ENCODE measurements at places on chromosomes 3 and 15. TPM values are rescaled to one million over a fixed set of nuclear protein-coding genes. Genes with fewer than 3 reads are reported as not detected.
A peak's percentile ranks its signal among the peaks of the same experiment; 100 is the strongest.

DNA sequence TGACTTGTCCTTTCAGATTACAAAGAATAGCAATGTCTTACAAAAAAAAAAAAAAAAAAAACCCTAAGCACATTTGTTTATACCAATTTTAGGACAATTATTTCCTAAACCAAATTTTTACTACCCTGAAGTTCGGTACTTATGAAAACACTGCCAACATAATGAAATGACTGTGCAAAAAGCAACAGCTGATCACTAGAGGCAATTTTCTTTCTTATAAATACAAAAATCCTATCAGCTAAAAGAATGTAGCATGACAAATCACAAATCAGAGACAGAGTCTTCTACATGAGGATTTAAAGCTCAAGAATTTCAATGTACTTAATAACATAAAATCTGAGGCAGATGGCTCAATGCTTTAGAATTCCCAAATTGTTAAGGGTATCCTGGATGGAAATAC, 191.8 kb downstream of the MAGI1 start:
- DNase-seq, result no peak

The MGA gene
- total RNA-seq, result 21.5 TPM

GRCh38 chr3:100789579-100789978, 80.3 kb downstream of the TFG start:
- DNase-seq, result no peak

The FILIP1L gene
- 27.0 TPM for total RNA-seq

DNA sequence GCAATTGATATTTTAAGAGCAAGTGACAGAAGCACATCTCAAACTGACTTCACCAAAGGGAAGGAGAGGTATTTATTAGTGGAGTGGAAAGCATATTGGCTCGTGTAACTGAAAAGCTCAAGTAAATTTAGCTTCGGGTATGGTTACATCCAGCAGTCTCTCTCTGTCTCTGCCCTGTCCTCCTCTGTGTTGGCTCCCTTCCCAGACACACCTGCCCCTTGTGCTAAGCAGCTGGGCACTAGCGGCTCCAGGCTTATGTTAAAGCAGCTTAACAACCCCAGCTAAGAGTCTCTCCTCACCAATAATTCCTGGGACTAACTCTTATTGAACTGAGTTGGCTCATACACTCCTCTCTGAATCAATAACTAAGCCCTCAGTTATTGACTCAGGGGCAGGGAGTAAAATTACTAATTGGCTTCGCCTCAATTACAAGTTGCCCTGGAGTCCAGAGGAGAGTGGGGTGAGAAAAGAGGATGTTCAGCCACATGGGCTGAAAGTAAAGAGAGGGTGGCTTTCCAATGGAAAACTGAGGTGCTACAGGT, 12.8 kb upstream of the SH3BP5 start:
- no peak for DNase-seq

DNA sequence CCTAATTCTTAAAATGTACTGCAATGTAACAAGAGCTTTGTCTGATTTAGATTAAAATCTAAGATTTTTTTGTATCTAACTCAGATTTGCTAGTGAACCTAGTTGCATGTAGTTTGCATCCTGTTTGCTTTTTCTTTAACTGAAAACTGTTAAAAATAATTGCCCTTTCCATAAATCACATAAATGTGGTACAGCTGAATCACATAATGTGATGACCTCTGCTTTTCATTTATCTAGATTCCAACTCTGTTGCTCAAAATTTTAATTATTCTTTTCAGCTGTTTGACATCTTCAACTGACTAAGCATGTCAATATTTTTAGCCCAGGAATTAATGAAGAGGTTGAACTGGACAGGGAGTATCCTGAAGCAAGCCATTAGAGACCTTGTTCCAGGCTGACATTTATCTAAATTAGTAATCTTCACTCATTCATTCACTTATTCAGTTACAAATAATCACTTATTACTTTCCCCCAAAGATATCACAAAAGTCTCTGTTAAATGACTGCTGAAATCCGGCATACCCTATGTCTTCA, 101.9 kb upstream of the PLXND1 start:
- DNase-seq, result no peak

The CCR1 gene
- total RNA-seq, result 0.87 TPM

- no peak for DNase-seq
Measured at GRCh38 chr3:172194702-172195406, 155.5 kb downstream of the FNDC3B start.

- DNase-seq, result no peak
Measured at GRCh38 chr15:51229907-51230330, 108.5 kb downstream of the CYP19A1 start.

- DNase-seq, result peak; percentile 88
Measured at GRCh38 chr3:134250717-134251220, at the start of gene RYK. RYK (minus strand) TSS chr3:134250859; CDS start chr3:134250654, 205 bp downstream.

- no peak for DNase-seq
Measured at GRCh38 chr3:38114052-38114874, 22.7 kb downstream of the ACAA1 start.

The MYLK gene
- 213 TPM for total RNA-seq

- DNase-seq, result no peak
Measured at GRCh38 chr3:14849638-14850230, 31.0 kb downstream of the FGD5 start.

Data from SJSA1 (cell line).